Liver (tissue), 10 donors: ENCODE measurements at places on chromosomes 3 and 15. TPM values are rescaled to one million over a fixed set of nuclear protein-coding genes. Genes with fewer than 3 reads are reported as not detected.
A peak's percentile ranks its signal among the peaks of the same experiment; 100 is the strongest.

CDAN1 gene
- 9.5 TPM for total RNA-seq

DNA sequence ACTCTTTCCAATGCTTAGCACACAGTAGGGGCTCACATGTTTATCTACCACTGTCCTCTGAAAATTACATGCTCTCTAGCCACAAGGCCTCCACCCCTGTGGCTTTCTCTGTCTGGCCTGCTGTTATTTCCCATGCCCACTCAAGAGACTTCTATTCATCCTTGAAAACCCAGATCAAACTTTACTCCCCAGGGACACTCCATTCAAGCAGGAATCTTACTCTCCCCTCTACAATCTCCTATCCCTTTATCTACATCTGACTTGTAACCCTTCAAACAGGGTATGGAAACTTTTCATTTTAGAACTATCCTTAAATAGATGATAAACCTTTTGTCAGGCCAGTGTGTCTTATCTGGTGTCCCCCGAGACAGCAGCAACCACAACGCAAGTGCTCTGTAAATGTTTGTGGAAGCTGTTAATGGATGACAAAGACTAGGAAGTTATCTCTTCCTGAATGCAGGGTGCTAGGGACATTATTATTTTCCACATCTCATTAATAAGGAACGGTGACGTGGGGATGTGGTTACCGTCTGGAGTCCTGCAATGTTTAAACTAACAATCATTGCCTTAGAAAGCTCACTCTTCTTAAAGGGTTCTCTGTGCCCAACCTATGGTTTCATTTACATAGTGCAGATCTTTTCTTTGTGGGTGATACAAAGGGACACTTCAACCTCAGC is 322.3 kb downstream of the ARRDC4 start:
- no peak overlapping the region for H3K27ac ChIP-seq
- DNase-seq: no peak
- no peaks in the 10 kb centered on the region for H3K4me1 ChIP-seq
- no peaks in the 10 kb centered on the region for H3K36me3 ChIP-seq

- H3K4me1 ChIP-seq: peaks cover 2% of the 10 kb centered on the region
- H3K27me3 ChIP-seq: no peaks in the 10 kb centered on the region
- no peaks in the 10 kb centered on the region for H3K36me3 ChIP-seq
- no peak overlapping the region for H3K27ac ChIP-seq
- no peak overlapping the region for H3K4me3 ChIP-seq
- no peak for DNase-seq
Observed at GRCh38 chr15:78828920-78829319, 17.7 kb upstream of the ADAMTS7 start.

DNA sequence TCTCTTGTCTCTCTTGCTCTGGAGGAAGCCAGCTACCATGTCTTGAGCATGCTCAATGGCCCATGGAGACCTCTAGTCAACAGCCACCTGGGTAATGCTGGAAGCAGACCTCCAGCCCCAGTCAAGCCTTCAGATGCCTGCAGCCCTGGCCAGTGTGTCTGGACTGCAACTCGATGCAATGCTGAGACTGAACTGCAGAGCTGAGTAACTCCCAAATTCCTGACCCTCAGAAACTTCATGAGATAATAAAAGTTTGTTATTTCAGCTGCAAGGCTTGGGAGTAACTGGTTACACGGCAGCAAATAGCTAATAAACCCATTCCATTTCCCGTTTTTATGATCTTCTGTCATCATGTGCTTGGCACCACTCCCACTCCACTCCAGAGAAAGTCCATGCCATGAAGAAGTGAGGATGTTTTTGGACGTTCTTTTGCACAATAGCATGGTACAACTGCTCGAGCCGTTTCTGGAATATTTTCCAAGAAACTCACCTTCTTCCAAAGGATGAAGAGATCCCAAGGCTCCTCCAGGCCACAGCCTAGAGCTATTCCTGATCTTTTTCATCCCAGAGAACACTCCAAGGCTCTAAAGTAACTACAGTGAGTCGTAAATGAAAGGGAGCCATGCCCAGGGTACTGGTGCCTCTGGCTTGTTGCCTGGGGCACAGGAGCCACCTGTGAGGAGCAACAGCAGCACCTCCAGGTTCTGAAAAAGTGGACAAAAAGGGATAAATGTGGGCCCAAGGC is 72.0 kb upstream of the KLF13 start:
- no peak for DNase-seq
- H3K4me1 ChIP-seq: no peaks in the 10 kb centered on the region
- H3K27ac ChIP-seq: no peak overlapping the region
- H3K4me3 ChIP-seq: no peak overlapping the region
- H3K36me3 ChIP-seq: no peaks in the 10 kb centered on the region

DNA sequence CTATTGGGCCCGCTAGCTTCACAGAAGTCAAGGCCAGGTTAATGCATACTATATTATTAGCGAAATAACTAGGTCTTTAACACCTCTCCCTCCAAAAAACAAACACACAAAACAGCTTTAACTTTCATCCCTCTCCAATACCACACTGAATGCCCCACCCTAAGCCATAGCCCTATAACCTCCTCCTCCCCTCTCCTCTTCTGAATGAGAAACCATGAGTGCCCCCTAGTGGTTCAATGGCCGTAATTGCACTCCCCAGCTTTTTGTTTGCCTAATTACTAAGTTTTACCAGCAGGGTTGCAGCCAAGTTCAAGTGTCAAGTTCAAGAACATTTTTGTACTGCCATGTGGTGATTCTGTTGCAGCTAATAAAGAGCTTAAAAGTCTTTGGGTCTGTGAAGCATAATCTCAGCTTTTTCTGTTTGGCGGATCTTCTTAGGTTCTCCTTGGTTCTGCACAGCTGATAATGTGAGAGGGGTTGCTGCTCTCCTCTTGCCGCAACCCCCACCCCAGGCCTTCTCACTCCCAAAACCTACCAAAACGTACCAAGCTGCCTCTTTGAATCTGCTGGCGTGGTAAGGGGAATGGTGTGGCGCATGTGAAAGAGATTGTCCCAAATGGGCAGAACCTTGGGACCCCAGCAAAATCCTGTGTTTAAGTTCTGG is 57.9 kb downstream of the RPL22L1 start:
- peak; percentile 74 for DNase-seq
- no peaks in the 10 kb centered on the region for H3K27me3 ChIP-seq
- no peak overlapping the region for H3K4me3 ChIP-seq
- no peak overlapping the region for H3K27ac ChIP-seq
- H3K36me3 ChIP-seq: no peaks in the 10 kb centered on the region

DNA sequence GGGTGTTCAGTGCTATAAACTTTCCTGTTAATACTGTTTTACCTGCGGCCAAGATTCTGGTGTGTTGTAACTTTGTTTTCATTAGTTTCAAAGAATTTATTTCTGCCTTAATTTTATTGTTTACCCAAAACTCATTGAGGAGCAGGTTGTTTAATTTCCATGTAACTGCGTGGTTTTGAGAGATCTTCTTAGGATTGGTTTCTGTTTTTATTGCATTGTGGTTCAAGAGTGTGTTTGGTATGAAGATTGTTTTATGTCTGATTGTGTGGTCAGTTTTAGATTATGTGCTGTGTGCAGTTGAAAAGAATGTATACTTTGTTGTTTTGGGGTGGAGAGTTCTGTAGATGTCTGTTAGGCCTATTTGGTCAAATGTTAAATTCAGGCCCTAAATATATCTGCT is 133.5 kb upstream of the GALNT15 start:
- H3K27me3 ChIP-seq: no peaks in the 10 kb centered on the region
- DNase-seq: no peak
- H3K4me1 ChIP-seq: no peaks in the 10 kb centered on the region
- no peak overlapping the region for H3K4me3 ChIP-seq
- H3K36me3 ChIP-seq: no peaks in the 10 kb centered on the region

DNA sequence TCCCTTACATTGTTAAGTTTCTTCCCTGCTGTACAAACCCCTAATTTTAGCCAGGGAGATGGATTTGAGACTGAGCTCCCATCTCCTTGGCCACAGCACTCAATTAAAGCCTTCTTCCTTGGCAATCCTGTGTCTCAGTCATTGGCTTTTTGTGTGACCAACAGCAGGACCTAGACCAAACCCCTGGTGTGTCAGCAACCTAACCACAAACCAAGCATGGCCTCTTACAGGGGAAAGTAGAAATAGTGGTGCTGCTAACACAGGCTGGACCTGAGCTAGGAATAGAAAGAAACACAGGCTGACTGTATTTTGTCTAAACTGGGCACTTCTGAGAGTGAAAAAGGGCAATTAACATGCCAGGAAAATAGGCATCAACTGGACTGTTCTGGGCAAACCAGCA is 37.9 kb downstream of the PPCDC start:
- H3K27ac ChIP-seq: no peak overlapping the region
- no peaks in the 10 kb centered on the region for H3K36me3 ChIP-seq
- no peaks in the 10 kb centered on the region for H3K4me1 ChIP-seq
- no peaks in the 10 kb centered on the region for H3K27me3 ChIP-seq
- peak; percentile 25 for DNase-seq
- H3K4me3 ChIP-seq: no peak overlapping the region

KCTD6 gene
- 13.8 TPM for total RNA-seq

FMN1 gene
- total RNA-seq: 5.4 TPM

DNA sequence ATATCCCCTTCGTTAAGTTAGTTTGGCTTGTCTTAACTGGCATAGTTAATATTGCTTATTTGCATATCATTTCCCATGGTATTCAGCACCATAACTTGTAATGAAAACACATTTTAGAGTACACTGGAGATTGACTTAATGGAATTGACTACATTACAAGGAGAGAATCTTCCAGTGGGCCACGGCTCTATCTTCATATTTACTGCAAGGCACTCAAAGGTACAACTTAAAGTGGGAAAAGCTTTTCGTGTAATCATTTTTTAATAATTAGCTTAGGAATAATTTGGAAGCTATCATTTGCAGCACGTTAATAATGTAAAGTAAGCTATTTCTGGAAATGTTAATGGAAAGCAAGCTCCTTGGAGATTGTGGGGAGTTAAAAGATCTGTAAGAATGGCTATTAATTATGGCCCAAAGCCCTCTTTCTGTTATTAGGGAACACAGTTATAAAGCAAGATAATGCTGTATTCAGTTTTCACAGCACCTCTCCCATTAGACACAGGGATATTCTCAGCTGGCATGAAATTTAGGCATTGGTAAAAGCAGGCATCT is 551.5 kb upstream of the RGMA start:
- H3K4me1 ChIP-seq: no peaks in the 10 kb centered on the region
- no peak overlapping the region for H3K4me3 ChIP-seq
- no peaks in the 10 kb centered on the region for H3K27me3 ChIP-seq
- no peaks in the 10 kb centered on the region for H3K36me3 ChIP-seq
- no peak overlapping the region for H3K27ac ChIP-seq

- no peak overlapping the region for H3K4me3 ChIP-seq
- no peak for DNase-seq
- peaks cover under 1% of the 10 kb centered on the region for H3K4me1 ChIP-seq
Observed at GRCh38 chr15:64530918-64531317, 70.5 kb downstream of the ZNF609 start.

GRCh38 chr15:45116482-45117307 is 2.6 kb downstream of the DUOXA2 start:
- no peak overlapping the region for H3K27ac ChIP-seq
- DNase-seq: no peak
- H3K27me3 ChIP-seq: peaks cover 4% of the 10 kb centered on the region

GRCh38 chr15:40787344-40787841 is 17.6 kb downstream of the C15orf62 start:
- H3K27ac ChIP-seq: peak overlapping the region; percentile 10
- H3K36me3 ChIP-seq: no peaks in the 10 kb centered on the region
- H3K27me3 ChIP-seq: no peaks in the 10 kb centered on the region
- H3K4me3 ChIP-seq: no peak overlapping the region

- no peak for DNase-seq
- H3K4me1 ChIP-seq: no peaks in the 10 kb centered on the region
- H3K27ac ChIP-seq: no peak overlapping the region
- H3K36me3 ChIP-seq: no peaks in the 10 kb centered on the region
- H3K4me3 ChIP-seq: no peak overlapping the region
Observed at GRCh38 chr3:115494826-115495225, 128.5 kb upstream of the GAP43 start.

DNA sequence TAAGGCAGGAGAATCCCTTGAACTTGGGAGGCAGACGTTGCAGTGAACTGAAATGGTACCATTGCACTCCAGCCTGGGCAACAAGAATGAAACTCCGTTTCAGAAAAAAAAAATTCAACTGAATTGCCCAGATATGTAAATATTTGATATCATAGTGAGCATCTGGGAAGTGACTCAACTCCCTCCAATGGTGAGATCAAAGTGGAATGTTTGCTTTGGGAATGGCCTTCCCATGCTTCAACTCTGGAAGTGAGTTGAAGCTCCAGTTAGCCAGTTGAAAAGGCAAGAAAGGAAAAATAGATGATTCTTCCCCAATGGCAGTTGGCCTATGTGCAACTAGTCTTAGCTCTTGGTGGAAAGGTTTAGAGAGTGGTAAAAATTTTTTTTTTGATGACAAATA is 131.6 kb upstream of the CMC1 start:
- H3K4me3 ChIP-seq: no peak overlapping the region
- no peaks in the 10 kb centered on the region for H3K27me3 ChIP-seq
- no peak for DNase-seq
- H3K4me1 ChIP-seq: no peaks in the 10 kb centered on the region
- no peak overlapping the region for H3K27ac ChIP-seq
- H3K36me3 ChIP-seq: no peaks in the 10 kb centered on the region

ITIH1 gene
- 1,400 TPM for total RNA-seq

GRCh38 chr3:112644453-112644852 is 3.5 kb upstream of the CCDC80 start:
- H3K36me3 ChIP-seq: no peaks in the 10 kb centered on the region
- H3K27me3 ChIP-seq: peaks cover 4% of the 10 kb centered on the region
- H3K27ac ChIP-seq: no peak overlapping the region
- no peaks in the 10 kb centered on the region for H3K4me1 ChIP-seq

GRCh38 chr3:62672270-62672987 is 202.8 kb downstream of the CADPS start:
- DNase-seq: no peak
- no peaks in the 10 kb centered on the region for H3K4me1 ChIP-seq
- no peak overlapping the region for H3K27ac ChIP-seq
- no peaks in the 10 kb centered on the region for H3K36me3 ChIP-seq

DNA sequence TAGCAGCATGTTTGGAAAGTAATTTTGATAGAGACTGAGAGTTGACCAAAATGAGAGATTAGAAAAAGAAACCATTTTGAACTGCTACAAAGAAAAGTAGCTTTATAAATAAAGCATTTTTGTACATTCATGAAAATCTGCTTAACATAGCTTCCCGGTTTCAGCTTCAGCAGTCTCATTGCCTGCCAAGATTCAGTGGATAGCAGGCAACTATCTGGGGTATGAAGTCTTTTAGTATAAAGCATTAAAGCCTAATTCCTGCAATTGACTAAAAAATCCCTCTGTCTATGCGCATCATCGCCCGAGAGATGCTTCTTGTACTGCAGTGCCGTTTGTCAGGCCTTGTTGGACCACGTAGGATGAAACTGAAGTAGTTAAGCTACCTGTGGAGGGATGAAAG is 588.4 kb downstream of the NAALADL2 start:
- H3K4me3 ChIP-seq: no peak overlapping the region
- no peaks in the 10 kb centered on the region for H3K36me3 ChIP-seq
- H3K27ac ChIP-seq: no peak overlapping the region
- no peak for DNase-seq
- no peaks in the 10 kb centered on the region for H3K4me1 ChIP-seq
- no peaks in the 10 kb centered on the region for H3K27me3 ChIP-seq

CILP gene
- total RNA-seq: 2.6 TPM
